Motor neuron (in vitro differentiated cells): ENCODE measurements at places on chromosomes 1 and 21.

DNA sequence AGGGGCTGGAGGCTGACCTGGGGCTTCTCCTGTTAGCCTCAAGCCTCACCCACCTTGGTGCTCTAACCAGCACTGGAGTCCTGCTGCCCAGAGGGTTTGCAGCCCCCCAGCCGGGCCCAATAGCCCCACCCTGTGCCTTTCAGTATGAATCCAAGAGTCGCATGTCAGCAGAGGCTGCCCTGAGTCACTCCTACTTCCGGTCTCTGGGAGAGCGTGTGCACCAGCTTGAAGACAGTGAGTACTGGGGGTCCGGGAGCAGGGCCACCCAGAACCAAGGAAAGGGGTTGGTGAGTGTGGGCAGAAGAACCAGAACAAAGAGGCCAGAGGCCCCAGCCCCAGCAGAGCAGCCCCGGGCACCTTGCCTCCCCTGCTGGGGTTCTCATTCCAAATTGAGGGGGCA lies 25.6 kb downstream of the CDK18 start:
- no peak for ATAC-seq

DNA sequence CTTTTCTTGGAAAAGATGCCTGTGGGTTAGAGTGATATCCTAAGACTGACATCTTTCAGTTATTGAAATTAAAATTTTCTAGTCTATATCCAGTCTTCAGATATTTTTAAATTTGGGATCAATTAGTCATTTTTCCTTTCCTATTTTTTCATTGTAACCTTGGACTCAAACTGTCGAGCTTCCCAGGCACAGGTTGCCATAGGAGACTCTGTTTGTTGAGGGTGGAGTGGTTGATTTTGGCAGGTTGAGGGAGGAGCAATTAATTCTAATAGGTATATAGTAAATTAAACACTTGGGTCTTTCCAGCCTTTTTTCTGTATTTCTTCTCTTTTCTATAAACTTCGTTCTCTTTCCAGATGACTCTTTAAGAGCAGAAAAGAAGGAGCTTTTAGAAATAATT lies 326.8 kb downstream of the ASTN1 start:
- ATAC-seq, result no peak

- peak; percentile 82 for ATAC-seq
These were observed 467.5 kb downstream of the PTPRU start for GRCh38 chr1:29703596-29704370.

DNA sequence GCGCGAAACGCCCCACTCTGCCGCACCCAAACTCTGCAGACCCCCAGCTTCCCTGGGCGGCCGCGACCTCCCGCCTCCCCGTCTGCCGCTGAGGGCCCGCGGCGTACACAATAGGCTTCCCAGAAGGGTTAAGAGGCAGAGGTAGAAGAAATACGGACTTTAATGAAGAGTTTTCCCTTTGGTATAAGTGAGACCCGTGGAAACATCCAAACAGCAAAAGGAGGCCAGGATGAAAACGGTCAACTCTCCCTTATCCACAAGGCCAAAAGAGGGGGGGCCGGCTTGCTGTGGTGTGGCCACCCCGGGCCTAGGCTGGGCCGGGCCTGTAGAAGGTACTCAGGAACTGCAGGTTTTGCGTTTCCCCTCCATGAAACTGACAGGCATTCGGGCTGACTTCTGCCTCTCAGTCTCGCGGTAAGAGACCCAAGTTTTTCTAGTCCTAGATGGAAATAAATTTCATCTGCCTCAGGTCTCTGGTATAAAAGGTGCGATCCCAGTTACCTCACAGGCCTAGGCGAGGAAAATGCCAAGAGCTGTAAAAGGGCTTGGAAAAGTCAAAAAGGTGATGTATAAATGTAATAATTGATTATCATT lies 671 bp upstream of the PYGO2 start:
- ATAC-seq, result peak; percentile 1

GRCh38 chr1:5296095-5296494 lies 641.7 kb downstream of the AJAP1 start:
- ATAC-seq, result no peak

DNA sequence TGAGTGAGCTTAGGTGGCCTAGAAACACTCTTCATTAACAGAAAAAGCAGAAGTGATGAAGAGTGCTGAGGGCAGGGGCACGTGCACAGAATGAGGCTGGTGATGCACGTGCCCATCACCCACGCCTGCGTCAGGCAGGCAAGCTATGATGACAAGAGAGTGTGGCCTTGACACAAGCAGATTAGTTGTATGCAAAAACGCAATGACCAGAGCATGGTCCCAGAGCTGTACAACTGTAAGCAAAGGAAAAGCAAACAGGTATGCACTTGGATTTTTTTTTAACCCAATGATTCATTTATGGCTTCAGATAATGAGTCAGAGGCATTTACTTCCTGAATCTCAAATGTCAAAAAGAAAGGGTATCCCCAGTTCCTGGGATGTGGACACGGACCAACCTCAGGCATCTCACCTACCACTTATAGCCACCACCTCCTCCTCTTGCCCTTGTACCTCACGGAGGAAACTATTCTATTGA lies 9.1 kb upstream of the TMEM61 start:
- ATAC-seq, result no peak

DNA sequence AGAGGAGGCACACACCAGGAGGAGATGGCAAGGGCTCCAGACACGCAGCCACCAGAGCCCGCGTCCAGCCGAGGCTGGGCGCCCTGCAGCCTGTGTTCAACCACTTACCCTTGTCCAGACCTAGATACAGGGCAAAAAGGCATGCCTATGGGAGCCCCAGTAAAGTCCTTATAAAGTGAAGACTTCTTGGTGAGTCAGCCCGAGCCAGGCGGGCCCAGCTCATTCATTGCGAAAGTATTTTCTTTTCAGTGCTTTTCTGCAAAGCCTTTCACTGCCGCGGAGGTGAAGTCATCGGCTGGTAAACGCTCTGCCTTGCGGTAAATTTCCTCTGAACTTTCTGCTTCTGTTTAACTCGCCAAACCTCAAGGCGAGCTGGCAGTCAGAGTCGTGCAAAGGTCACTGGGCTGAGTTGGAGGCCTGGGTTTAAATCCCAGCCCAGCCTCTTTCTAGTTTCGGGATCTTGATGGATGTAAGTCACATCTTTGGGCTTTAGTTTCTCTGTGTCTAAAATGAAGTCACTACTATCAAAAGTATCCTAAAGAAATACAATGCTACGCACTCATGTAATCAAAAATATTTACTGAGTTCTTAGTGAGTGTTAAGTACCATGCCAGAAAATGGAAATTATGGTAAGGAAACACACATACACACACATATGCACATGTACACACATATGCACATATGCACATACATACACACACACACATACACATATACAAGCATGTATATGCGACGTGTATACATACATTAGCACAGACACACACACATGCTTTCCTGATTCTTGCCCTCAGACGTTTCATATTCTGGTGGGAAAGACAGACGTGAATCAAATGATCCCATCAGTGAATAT lies 54.7 kb upstream of the IFFO2 start:
- peak; percentile 91 for ATAC-seq

- ATAC-seq, result peak; percentile 85
These were observed 23.5 kb downstream of the ASB17 start for GRCh38 chr1:75908717-75909152.

GRCh38 chr1:204806943-204807687 lies 63.5 kb upstream of the NFASC start:
- peak; percentile 96 for ATAC-seq

DNA sequence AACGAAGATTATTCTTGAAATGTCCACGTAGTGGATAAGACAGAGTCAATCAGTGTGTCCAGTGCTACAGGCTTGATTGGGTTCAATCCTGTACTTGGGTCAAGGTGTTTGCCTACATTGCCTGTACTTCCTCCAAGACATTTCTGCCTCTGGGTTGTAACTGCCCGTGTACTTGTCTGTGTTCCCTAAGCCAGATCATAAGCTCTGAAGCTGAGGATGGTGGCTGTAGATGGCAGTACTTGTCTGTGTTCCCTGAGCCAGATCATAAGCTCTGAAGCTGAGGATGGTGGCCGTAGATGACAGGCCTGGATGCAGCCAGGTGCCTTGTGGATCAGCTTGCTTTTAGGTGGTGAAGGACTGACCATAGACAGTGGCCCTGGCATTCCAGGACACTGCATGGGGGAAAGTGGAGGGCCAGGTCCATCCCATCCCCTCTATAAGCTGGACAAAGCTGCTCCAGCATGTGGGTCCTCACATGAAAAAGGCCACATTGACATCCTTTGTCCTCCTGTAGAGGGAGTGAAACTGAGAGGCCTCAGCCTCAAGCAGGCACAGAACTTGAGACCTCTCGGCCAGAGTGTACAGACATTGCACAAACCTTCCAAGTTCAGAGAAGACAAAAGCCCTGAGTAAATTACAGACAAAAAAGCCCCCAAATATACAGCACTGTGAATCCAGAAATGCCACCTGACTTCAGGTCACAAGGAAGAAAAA lies 2.0 kb upstream of the SRM start:
- no peak for ATAC-seq

- ATAC-seq, result no peak
These were observed 70.1 kb upstream of the EDEM3 start for GRCh38 chr1:184824691-184825323.

GRCh38 chr1:116373431-116374352 lies 648 bp downstream of the ATP1A1 start:
- peak; percentile 59 for ATAC-seq
